RWPE2 (cell line): ENCODE measurements at places on chromosomes 7 and 10.

- peak overlapping the region; percentile 98 for H3K27ac ChIP-seq
- H3K27me3 ChIP-seq, result no peaks in the 10 kb centered on the region
- peaks cover 40% of the 10 kb centered on the region for H3K4me1 ChIP-seq
- H3K4me3 ChIP-seq, result no peak overlapping the region
- H3K36me3 ChIP-seq, result 0 out of 2 replicates have a peak, but pooled peaks cover 4% of the 10 kb centered on the region
Observed at GRCh38 chr7:54944179-54944578, 74.6 kb upstream of the EGFR start.

GRCh38 chr10:70803775-70804420 lies 11.8 kb upstream of the SGPL1 start:
- no peaks in the 10 kb centered on the region for H3K36me3 ChIP-seq
- DNase-seq, result no peak
- peak overlapping the region; percentile 8 for H3K27ac ChIP-seq
- H3K27me3 ChIP-seq, result no peaks in the 10 kb centered on the region
- H3K4me3 ChIP-seq, result no peak overlapping the region

- H3K36me3 ChIP-seq, result no peaks in the 10 kb centered on the region
- no peak for DNase-seq
- no peak overlapping the region for H3K27ac ChIP-seq
Observed at GRCh38 chr7:34281260-34281659, 375.9 kb downstream of the BMPER start.

DNA sequence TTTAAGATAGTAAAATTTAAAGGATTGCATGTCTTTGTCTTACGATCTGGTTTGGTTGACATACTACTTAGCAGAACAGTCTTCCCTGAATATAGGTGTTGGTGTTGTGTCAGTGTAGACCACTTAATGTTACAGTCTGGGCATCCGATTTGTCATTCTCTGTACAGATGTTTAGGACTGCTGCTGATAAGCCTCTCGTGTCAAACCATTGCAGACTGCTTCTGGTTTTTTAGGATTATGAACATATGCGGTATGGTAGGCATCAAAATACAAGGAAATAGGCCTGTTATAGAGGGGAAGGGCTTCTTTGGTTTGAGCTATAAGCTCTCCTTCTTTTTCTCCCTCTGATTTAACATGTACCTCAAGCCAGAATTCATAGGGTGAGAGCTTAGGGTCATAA lies 7.4 kb downstream of the CYP3A43 start:
- no peaks in the 10 kb centered on the region for H3K36me3 ChIP-seq
- no peak overlapping the region for H3K4me3 ChIP-seq
- no peaks in the 10 kb centered on the region for H3K27me3 ChIP-seq
- DNase-seq, result no peak
- no peaks in the 10 kb centered on the region for H3K4me1 ChIP-seq
- H3K27ac ChIP-seq, result no peak overlapping the region

GRCh38 chr7:140476698-140477261 lies 2.5 kb downstream of the MKRN1 start:
- H3K4me1 ChIP-seq, result peaks cover 5% of the 10 kb centered on the region
- peaks cover 2% of the 10 kb centered on the region; the same call in 1 of the 2 replicates for H3K36me3 ChIP-seq
- H3K4me3 ChIP-seq, result no peak overlapping the region
- no peak for DNase-seq
- no peak overlapping the region for H3K27ac ChIP-seq
- H3K27me3 ChIP-seq, result no peaks in the 10 kb centered on the region

GRCh38 chr7:65967361-65968155 lies 14.5 kb downstream of the GUSB start:
- H3K4me3 ChIP-seq, result no peak overlapping the region
- H3K36me3 ChIP-seq, result peaks cover 90% of the 10 kb centered on the region
- no peak overlapping the region for H3K27ac ChIP-seq
- no peaks in the 10 kb centered on the region for H3K4me1 ChIP-seq
- no peaks in the 10 kb centered on the region for H3K27me3 ChIP-seq
- no peak for DNase-seq

GRCh38 chr7:37363536-37364491 lies 84.8 kb downstream of the ELMO1 start:
- H3K36me3 ChIP-seq, result no peaks in the 10 kb centered on the region
- no peak for DNase-seq
- H3K4me3 ChIP-seq, result no peak overlapping the region
- H3K27me3 ChIP-seq, result peaks cover 1% of the 10 kb centered on the region
- no peak overlapping the region for H3K27ac ChIP-seq

- H3K36me3 ChIP-seq, result no peaks in the 10 kb centered on the region
- peaks cover 6% of the 10 kb centered on the region for H3K4me1 ChIP-seq
- H3K4me3 ChIP-seq, result no peak overlapping the region
- H3K27me3 ChIP-seq, result no peaks in the 10 kb centered on the region
Observed at GRCh38 chr7:41328544-41328943, 374.3 kb downstream of the INHBA start.

DNA sequence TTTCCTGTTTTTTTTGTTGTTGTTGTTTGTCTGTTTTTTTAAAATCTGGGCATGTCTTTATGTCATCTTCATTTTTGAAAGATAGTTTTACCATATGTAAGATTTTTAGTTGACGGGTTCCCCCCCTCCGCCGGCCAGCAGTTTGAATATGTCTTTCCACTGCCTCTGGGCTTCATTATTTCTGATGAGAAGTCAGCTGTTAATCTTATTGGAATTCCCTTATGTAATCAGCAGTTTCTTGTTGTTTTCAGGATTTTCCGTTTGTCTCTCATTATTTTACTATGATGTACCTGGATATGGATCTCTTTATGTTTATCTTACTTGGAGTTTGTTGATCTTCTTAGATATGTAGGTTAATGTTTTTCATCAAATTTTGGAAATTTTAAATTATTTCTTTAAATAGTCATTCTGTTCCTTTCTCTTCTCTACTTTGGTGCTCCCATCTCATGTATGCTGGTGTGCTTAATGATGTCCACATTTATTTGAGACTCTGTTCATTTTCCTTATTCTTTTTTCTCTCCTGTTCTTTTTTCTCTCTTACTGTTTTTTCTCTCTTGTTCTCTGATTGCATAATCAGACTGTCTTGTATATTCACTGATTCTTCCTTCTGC lies 9.7 kb downstream of the EXOC6 start:
- H3K4me1 ChIP-seq, result no peaks in the 10 kb centered on the region
- H3K27ac ChIP-seq, result no peak overlapping the region
- H3K36me3 ChIP-seq, result no peaks in the 10 kb centered on the region

DNA sequence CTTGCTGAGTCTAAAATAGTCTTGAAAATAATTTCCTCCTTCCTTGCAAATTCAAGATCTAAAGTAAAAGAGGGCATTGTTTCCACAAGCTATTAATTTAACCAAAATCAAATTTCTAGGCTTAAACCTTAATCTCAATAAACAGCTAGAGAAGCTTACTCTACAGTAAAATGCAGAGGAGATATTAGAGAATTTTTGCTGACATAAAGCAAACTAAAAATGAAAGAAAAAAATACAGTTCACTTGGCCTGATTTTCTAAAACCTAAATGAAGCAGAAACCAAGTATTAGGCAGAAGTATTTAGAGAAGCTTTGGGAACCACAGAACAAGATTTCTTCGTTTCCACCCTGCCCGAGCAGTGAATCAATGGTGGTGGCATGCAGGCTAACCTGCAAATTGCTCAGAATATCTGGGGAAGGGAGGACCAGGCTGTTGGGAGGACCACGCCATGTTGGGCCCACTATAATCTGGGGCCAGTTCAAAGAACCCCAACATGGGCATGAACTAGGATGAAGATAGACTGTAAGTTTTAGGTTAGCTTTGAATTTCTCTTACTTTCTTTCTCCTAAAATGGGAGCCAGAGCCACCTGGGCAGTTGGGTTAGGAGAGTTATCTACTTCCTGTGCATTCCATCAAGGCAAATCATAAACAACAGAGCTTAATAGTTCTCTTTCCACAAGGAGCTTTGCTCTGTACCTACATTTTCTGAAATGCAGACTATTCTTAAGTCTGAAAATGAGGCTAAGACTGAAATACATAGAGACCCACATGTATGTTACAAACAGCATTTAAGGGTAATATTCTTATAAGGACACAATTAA lies 4.1 kb downstream of the LAMB1 start:
- H3K4me3 ChIP-seq, result no peak overlapping the region
- no peak for DNase-seq
- H3K27ac ChIP-seq, result peak overlapping the region; percentile 99
- H3K4me1 ChIP-seq, result peaks cover 70% of the 10 kb centered on the region
- H3K36me3 ChIP-seq, result peaks cover 78% of the 10 kb centered on the region

GRCh38 chr7:156684661-156685060 lies 44.1 kb downstream of the RNF32 start:
- no peak overlapping the region for H3K4me3 ChIP-seq
- no peaks in the 10 kb centered on the region for H3K27me3 ChIP-seq
- no peaks in the 10 kb centered on the region for H3K4me1 ChIP-seq
- no peak overlapping the region for H3K27ac ChIP-seq
- no peak for DNase-seq

GRCh38 chr10:44922021-44922420 lies 10.9 kb downstream of the TMEM72 start:
- DNase-seq, result no peak
- H3K4me1 ChIP-seq, result no peaks in the 10 kb centered on the region
- H3K36me3 ChIP-seq, result no peaks in the 10 kb centered on the region
- H3K27me3 ChIP-seq, result no peaks in the 10 kb centered on the region

- H3K36me3 ChIP-seq, result no peaks in the 10 kb centered on the region
- H3K4me1 ChIP-seq, result no peaks in the 10 kb centered on the region
- no peaks in the 10 kb centered on the region for H3K27me3 ChIP-seq
- no peak overlapping the region for H3K27ac ChIP-seq
- H3K4me3 ChIP-seq, result no peak overlapping the region
Observed at GRCh38 chr10:56258378-56258777, 102.7 kb downstream of the ZWINT start.

GRCh38 chr7:49400891-49401550 lies 372.4 kb upstream of the VWC2 start:
- DNase-seq, result no peak
- peaks cover 23% of the 10 kb centered on the region for H3K4me1 ChIP-seq
- no peak overlapping the region for H3K4me3 ChIP-seq

GRCh38 chr7:75813781-75814236 lies at the start of gene CCL24:
CCL24 (minus strand) TSS chr7:75813806; CDS start chr7:75813715, 91 bp downstream.
- DNase-seq, result no peak
- H3K27me3 ChIP-seq, result no peaks in the 10 kb centered on the region
- H3K4me3 ChIP-seq, result no peak within 1 kb of the TSS
- H3K27ac ChIP-seq, result no peak within 1 kb of the TSS

DNA sequence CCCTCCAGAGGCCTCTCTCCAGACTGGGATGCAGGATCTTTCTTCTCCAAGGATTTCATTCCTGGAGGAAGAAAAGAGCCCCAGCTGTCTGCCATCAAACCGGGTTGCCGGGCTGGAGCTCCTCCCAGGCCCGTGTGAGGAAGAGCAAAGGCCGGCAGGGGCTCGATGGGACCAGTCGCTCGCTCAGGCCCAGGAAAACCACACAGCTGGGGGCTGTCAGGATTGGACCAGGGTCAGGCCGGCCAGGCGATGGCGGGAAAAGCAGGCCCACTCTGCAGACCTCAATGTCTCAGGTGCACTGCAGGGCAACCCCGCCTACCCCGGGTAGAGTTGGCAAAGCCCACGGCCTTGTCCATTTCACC lies 98.1 kb upstream of the DNAAF5 start:
- DNase-seq, result no peak
- no peaks in the 10 kb centered on the region; the same call in 1 of the 2 replicates for H3K36me3 ChIP-seq
- H3K4me1 ChIP-seq, result no peaks in the 10 kb centered on the region
- no peaks in the 10 kb centered on the region for H3K27me3 ChIP-seq
- no peak overlapping the region for H3K27ac ChIP-seq

GRCh38 chr7:82593780-82594179 lies 150.2 kb upstream of the CACNA2D1 start:
- H3K27me3 ChIP-seq, result no peaks in the 10 kb centered on the region
- peaks cover 21% of the 10 kb centered on the region for H3K4me1 ChIP-seq
- peak overlapping the region; percentile 28 for H3K27ac ChIP-seq
- H3K36me3 ChIP-seq, result no peaks in the 10 kb centered on the region
- H3K4me3 ChIP-seq, result no peak overlapping the region

GRCh38 chr7:88009651-88010050 lies 75.6 kb downstream of the ADAM22 start:
- no peaks in the 10 kb centered on the region for H3K36me3 ChIP-seq
- H3K4me3 ChIP-seq, result no peak overlapping the region
- no peak overlapping the region for H3K27ac ChIP-seq
- no peak for DNase-seq
- no peaks in the 10 kb centered on the region for H3K4me1 ChIP-seq

DNA sequence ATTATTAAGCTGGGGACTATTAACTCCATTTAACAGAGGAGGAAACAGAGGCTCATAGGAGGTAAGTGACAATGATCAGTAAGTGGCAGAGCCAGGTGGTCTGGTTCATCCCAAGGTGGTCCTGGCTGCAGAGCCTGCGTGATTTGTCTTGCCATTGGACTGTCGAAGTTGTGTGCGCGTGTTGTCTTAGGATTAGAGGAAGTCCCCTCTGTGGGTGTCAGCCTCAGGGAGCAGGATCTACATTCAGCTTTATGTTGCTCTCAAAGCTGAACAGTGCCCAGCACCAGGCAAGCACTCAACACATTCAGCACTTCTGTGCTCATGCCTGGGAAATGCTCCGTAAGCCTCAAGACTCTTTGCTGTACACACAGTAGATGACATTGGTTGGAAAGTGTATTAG lies 139.5 kb downstream of the HERPUD2 start:
- H3K27me3 ChIP-seq, result no peaks in the 10 kb centered on the region
- H3K36me3 ChIP-seq, result no peaks in the 10 kb centered on the region
- no peak overlapping the region for H3K4me3 ChIP-seq

GRCh38 chr10:132847416-132847777 lies 61.5 kb upstream of the NKX6-2 start:
- DNase-seq, result no peak
- peaks cover 23% of the 10 kb centered on the region for H3K27me3 ChIP-seq
- H3K4me3 ChIP-seq, result no peak overlapping the region
- no peak overlapping the region for H3K27ac ChIP-seq

DNA sequence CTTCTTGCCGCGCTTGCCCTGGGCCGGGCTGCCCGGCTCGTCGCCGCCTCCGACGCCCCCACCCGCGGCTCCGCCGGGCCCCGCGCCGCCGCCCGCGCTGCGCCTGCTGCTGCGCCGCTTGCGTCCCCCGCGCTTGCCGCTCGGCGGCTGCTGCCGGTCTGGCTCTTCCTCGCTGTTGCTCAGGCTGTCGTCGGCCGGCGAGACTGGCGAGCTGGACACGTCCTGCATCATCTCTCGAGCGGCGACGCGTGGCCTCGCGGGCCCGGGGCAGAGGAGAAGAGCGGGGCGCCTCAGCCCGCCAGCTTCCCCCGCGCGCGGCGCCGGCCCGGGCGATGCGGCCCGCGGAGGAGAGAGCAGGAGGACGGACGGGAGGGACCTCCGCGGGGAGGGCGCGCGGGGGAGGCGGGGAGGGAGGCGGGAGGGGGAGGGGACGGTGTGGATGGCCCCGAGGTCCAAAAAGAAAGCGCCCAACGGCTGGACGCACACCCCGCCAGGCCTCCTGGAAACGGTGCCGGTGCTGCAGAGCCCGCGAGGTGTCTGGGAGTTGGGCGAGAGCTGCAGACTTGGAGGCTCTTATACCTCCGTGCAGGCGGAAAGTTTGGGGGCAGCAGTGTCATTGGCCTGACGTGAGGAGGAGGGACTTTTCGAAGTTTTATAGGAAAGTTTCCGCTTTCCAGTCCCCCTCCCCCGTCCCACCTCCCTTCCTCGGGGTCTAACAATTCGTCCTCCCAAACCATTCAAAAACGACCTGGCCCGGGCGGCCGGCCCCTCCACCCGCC lies at the start of gene TWIST1:
Gene TWIST1 (minus strand): TSS at position 546 of the 779 bp plus-strand sequence. CDS start 315 bp downstream, at position 231.
- H3K36me3 ChIP-seq, result 0 out of 2 replicates have a peak, but pooled peaks cover 4% of the 10 kb centered on the region
- peaks cover 14% of the 10 kb centered on the region for H3K4me1 ChIP-seq
- H3K27ac ChIP-seq, result peak within 1 kb of the TSS; percentile 11
